ENCODE measurements at places on chromosomes 7 and 10.

DNA sequence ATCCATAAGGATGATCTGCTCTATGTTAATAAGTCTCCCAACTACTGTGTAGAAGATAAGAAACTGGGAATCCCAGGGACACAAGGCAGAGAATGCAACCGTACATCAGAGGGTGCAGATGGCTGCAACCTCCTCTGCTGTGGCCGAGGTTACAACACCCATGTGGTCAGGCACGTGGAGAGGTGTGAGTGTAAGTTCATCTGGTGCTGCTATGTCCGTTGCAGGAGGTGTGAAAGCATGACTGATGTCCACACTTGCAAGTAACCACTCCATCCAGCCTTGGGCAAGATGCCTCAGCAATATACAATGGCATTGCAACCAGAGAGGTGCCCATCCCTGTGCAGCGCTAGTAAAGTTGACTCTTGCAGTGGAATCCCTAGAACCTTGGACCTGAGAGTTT lies 10.3 kb downstream of the WNT16 start:
- no peak for DNase-seq

- DNase-seq = no peak
Measured at GRCh38 chr10:80195046-80195574, 10.2 kb downstream of the ANXA11 start.

DNA sequence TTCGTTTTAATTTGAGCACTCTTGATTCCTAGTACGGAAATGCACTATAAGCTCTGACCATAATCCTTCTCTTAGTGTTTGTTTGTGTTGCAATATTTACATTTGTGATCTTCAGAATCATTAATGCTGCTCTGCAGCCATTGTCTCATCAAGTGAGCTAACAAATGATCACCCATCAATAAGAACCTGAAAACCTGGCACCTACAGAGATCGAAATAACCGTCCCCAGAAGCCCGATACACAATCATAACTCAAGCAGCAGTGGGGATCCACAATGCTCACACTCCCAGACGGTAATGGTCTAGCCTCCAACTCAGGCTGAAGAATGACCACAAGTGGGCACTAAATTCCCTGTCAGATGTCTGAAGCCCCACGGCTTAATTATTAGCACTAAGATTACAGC lies 156.0 kb upstream of the NFE2L3 start:
- no peak for DNase-seq

GRCh38 chr10:373526-374309 lies 238.5 kb downstream of the ZMYND11 start:
- no peak for DNase-seq

- DNase-seq = no peak
Measured at GRCh38 chr10:6036861-6037321, 25.3 kb downstream of the IL2RA start.

- no peak for DNase-seq
Measured at GRCh38 chr7:2500701-2501100, 18.9 kb upstream of the LFNG start.

DNA sequence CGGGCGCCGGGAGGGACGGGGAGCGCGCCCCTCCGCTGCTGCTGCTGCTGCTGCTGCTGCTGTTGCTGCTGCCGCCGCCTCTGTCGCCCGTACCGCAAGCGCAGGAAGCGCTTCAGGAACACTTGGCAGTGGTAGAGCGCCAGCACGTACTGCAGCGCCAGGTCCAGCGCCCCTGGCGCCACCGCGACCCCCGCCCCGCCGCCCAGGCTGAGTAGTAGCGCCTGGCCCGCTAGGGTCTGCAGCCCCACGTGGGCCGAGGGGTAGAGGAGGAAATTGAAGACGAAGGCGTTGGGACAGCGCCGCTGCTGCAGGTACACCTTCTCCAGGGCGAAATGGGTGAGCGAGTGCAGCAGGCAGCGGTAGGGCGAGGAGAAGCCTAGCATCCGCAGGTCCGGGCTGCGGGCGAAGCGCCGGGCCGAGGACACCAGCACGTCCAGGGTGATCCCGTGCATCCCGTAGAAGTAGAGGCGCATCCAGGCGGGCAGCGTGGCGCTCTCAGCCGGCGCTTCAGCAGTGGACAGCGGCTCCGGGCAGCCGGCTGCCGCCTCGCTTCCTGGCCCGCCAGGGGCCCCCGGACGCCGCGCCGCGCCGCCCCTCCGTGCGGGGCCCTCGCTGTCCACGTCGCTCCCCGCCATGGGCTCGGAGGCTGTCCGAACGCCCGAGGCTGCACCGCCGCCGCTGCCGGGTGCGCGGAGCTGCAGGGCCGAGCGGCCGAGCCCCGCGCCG lies at the start of gene TMEM229A:
TMEM229A (minus strand) TSS at position 699 of the 726 bp plus-strand sequence; CDS start at position 635, 64 bp downstream.
- DNase-seq = no peak

DNA sequence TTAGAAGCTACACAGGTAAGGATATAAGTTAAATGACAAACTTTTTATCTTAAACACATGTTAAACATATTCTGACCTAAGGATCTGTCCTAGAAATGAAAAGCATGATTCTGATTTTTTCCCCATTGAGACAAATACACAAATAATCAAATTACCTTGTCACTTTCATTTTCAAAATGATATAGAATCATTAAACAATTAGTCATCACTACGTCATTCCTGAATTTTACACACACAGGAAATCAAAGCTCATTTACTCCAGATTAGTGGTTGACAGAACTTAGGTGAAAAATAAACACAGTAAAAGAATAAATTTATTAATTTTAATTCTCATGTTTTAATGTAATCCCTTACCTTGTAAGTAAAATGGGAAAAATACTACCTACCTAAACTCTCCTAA lies 89.0 kb downstream of the AASS start:
- DNase-seq = no peak

DNA sequence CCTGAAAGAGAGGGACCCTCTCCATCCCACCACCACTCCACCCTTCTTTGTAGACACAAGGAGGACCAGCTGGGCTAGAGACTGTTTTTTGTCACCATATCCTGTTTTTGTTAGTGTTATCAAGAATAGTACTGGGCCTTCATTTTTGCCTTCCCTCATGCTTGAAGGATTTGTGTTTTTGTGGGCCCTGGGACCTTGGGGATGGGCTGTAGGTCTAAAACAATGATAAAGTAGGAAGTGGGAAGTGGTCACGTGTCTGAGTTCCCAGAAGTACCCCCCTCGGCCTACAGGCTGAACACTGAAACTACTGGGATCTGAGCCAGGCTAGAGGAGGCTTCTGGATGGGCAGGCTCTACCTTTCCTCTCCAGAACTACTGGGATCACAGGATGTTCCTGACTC lies 8.9 kb downstream of the AGFG2 start:
- DNase-seq = no peak

GRCh38 chr7:139774376-139774775 lies 3.4 kb downstream of the HIPK2 start:
- DNase-seq = no peak

Data from stimulated activated CD8-positive, alpha-beta memory T cell treated with anti-CD3 and anti-CD28 coated beads, Interleukin-2, amount 100 ng/mL, for 1 hour (primary cell).